ENCODE measurements at places on chromosomes 7 and 10.

- DNase-seq = no peak
Observed at GRCh38 chr10:64682043-64682442, 1160.8 kb downstream of the REEP3 start.

DNA sequence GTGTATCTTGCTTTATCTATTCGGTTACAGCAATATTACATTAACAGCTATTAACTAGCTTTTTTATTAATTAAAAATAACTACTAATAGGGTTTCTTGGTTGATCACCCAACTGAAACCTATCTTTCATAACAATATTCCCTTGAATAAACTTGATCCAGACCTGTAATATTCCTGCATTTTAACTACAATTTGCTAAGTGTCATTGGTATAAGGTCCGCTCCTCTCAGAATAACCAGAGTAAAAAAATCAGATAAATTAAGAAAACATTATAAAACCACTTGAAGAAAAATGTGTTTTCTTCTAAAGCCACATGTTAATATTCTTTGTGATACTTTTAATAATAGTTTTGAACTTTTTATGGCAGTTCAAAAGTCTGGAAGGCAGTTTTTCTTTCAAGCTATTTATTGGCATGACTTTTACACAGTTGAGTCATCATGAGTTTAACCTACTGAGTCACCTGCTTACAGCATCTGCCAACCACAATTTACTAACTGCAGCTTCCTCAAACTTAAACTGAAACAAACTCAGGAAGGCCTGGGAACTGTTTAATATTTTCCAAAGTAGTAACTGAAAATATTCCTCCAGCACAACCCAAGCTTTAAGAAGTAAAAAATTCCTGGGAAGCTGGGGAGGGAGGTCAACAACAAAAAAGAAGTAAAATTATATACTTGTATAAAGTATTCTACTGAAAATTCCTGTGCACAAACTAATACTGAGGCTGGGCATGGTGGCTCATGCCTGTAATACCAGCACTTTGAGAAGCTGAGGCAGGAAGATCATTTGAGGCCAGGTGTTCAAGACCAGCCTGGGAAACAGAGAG, 103.2 kb downstream of the NRBF2 start:
- peak; percentile 92 for DNase-seq

GRCh38 chr7:3201937-3202710, 98.9 kb upstream of the SDK1 start:
- peak; percentile 4 for DNase-seq

- DNase-seq = no peak
Observed at GRCh38 chr7:53446170-53446569, 410.7 kb downstream of the POM121L12 start.

DNA sequence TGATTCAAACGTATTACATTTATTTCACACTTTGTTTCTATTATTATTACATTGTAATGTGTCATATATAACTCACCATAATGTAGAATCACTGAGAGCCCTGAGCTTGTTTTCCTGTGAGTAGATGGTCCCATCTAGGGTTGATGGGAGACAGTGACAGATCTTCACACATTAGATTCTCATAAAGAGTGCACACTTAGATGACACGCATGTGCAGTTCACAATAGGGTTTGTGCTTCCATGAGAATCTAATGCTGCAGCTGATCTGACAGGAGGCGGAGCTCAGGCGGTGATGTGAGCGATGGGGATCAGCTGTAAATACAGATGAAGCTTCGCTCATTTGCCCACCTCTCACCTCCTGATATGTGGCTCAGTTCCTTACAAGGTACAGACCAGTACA, 36.1 kb downstream of the BMPER start:
- DNase-seq = no peak

DNA sequence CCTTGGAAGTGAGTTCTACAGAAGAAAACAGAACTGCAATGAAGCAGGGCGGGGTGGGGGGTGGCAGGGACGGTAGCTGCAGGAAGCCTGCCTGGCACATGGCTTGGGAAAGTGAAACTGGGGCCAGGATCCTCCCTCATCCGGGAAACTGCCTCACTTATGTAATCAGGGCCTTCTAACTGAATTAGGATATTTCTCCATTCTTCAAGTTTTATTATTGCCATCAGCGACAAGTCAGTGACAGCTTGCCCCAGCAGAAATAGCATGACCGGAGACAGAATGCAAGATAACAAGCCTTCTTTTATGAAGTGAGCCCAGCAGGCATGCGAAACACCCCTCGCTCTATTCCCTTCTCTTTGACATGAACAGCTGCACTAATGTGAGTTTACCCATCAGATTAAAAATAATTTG, 77.5 kb upstream of the CACUL1 start:
- DNase-seq = peak; percentile 56

- no peak for DNase-seq
Observed at GRCh38 chr7:134504660-134505164, 22.7 kb upstream of the AKR1B10 start.

DNA sequence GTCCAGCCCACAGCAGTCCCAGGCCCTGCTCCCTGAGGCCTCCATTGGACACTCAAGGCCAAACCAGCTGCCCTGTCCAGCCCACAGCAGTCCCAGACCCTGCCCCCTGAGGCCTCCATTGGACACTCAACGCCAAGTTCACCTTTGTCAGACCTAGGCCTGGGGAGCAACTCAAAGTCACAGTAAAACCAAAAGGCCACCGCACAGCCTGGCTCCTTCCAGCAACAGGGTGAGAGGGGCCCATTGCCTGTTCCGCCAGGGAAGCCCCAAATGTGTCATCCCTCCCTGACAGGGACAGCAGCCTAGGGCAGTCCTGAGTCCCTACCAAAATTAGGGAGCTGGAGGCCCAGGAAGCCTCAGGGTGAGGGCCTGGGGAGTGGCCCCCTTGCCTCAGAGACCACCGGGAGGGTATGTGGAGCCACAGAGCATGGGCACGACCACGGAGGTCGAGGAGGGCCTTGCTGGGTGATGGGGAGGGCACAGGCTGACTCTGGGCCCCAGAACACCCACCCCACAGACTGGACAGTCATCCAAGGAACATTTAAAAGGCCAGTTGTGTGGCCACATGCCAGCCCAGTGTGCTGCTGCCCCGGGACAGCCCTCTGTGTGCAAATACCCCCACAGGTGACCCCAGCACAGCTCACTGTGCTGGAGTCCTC, 66.5 kb upstream of the PPP2R2D start:
- no peak for DNase-seq

- no peak for DNase-seq
Observed at GRCh38 chr7:27920281-27920946, 180.5 kb downstream of the TAX1BP1 start.

- no peak for DNase-seq
Observed at GRCh38 chr10:51905032-51905431, 205.6 kb upstream of the CSTF2T start.

DNA sequence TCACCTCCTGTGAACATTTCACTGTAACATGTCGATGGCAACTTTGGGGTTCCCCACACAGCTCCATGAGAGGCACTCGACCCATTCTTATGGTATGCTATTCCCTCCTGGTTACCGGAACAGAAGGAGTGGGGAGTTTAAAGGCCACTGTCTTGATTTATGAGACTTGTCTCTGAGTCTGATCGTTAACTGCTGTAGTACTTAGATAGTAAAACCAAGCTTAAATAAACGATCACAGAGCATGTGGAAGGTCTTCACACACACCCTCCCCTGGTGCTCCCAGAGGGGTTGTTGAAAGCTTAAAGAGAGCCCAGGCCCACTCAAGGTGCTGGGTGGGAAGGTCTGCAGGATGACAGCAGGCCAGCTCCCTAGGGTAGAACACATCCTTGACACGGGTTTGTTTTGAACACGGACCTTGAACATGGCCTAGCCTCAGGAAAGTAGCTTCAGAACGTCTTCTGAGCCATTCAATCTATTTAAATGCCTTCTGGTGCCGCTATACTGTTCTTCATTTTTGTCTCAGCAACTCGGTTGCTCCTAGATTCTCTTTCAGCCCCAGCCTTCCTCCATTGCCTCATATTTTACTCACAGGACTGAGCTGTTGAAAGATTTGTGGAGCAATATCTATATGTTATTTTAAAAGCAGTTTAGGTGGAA, 335.3 kb downstream of the FGFR2 start:
- no peak for DNase-seq

- no peak for DNase-seq
Observed at GRCh38 chr10:66917104-66917503, 8.7 kb upstream of the LRRTM3 start.

- DNase-seq = no peak
Observed at GRCh38 chr10:2936816-2937215, 130.5 kb upstream of the PFKP start.

DNA sequence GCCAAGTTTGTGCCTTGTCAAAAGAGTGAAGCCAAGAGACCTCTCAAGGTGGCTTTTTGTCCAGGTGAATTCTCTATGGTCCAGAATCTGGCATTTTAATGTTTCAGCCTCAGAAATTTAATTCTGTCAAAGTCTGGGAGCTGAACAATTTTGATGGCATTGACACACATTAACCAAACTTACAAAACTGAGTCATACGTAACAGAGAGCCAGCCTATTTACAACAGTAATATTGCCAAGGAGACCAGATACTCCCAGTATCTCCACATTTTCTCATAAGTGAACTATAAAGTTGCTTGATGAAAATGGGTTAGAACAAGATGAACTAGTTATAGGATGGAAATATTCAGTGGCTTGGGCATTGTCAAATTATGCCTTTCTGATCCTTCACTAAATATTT, 43.8 kb downstream of the PDE6C start:
- no peak for DNase-seq

GRCh38 chr10:17805921-17806577, 3.1 kb upstream of the MRC1 start:
- peak; percentile 44 for DNase-seq

DNA sequence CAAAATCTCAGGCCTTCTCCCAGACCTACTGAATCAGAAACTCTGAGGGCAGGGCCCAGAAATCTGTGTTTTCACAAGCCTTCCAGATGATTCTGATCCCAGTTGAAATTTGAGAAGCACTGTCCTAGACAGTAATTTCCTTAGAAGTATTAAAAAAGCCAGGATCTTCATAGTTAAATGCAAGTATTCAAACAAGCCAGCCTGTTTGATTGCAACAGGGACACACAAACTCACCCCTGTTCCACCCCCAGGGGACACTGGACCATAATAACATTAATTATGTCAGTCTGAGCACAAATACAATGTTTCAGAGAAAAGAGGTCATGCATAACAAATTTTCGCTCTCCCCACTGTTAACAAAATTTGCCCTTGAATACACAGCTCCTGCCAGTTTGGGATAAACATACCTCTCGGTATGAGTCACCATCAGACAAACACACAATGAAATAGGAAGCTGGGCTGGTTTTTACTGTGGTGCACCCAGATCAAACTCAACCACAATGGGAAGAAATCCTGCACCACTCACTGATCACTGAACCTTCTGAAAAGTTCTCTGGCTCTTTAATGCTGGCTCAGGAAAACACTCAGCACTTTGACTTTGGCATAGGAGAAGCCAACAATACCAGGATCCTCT, 34.3 kb downstream of the ABLIM1 start:
- DNase-seq = no peak

- no peak for DNase-seq
Observed at GRCh38 chr10:121928528-121928884, 675 bp upstream of the ATE1 start.

DNA sequence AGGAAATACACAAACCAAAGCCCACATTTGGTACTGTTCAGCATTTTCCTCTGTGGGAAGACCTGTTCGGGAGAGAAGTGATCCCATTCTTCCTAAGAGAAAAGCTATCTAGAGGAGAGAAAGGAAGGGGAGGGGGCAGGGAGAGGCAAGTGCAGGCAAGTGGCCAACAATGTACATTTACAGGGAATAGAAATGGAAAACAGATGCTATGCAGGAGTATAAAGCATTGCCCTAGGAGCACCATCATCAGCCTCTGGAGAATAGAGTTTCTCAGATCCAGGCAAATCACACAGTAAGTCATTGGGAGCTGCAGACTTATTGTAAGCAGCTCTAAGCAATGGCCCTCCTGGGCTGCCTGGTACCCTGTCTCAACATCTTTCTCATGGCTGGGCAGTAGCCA, 424.4 kb upstream of the AUTS2 start:
- no peak for DNase-seq

DNA sequence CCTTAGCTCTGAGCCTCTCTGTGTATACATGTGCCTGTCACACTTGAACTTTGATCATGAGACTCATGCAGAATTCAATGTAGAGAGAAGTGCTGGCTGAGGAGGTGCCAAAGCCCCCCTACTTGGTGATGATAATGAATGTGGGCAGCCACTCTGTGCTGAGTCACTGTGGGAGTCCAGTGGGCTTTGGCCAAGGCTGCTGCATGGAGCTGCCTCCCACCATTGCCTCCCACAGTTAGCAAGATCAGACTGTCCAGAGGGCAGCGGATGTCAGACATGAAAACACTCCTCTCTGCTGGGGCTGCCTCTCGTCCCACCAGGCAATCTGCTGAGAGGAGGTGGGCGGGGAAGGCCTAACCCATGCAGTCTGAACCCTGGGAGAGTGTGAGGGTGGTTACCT, 180.3 kb downstream of the SH2D4B start:
- DNase-seq = no peak

DNA sequence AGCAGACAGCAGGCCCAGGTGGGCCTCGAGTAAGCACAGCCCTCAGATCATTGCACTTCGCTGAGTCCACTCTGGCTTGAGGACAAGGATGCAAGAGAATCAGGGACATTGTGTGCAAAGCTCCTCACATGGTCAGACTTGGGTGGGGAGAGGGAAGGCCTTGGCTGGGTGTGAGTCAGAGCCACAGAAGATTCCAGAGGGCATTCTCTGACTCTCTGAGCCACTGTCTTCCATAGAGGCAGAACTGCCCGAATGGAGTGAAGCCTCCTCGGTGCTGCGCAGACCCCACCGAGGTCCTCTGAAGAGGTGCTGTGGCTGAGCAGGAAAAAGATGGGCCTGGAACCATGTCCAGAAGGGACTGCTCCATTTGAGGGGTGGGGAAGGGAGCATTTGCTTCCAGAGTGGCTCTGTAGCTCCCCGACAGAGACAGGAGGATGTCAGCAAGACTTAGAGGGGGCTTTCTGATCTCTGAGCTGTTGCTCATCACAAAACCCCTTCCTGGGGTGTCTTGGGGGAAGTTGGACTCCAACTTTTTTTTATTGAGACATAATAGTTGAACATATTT, 120.8 kb downstream of the PTPN20 start:
- DNase-seq = no peak

GRCh38 chr10:103079946-103080345, 113.1 kb downstream of the NT5C2 start:
- DNase-seq = no peak

GRCh38 chr10:45421221-45422097, 47.4 kb downstream of the ALOX5 start:
- DNase-seq = no peak

DNA sequence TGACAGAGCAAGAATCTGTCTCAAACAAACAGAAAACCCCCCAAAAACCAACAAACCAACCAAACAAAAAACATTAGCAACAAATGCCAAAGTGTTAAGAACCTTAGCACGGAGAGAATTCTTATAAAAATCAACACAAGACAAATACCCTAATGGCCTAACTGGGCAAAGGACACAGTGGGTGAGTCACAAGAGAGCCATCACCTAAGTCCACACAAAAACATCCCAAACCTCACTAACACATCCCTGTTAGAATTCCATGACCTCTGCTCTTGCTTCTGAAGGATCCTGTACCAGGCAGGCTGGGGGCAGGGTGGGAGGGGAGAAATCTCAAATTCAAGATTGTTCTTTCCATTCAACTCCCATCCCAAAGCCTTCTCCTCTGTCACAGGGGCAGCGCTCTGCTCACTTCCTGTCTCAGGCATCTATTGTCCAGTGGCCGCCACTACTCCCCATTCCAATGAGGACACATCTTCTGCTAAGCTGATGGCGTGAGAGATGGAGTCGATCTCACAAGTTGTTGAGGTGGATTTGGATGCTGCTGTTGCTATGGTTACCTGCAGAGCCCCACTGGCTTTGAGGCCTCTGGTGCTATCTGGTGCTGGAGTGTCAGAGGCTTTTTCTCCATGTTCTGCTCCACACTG, 9.2 kb downstream of the IL15RA start:
- DNase-seq = no peak
